ENCODE measurements at places on chromosomes 2 and 18. TPM values are rescaled to one million over a fixed set of nuclear protein-coding genes. Genes with fewer than 3 reads are reported as not detected.

Gene OSBPL1A
- 29.9 TPM for polyA plus RNA-seq

GRCh38 chr2:83221258-83221657, 1237.8 kb downstream of the SUCLG1 start:
- DNase-seq: no peak

Gene SNRPD1
- 21.0 TPM for polyA plus RNA-seq

- no peak for DNase-seq
Measured at GRCh38 chr2:23498943-23499342, 114.0 kb downstream of the KLHL29 start.

DNA sequence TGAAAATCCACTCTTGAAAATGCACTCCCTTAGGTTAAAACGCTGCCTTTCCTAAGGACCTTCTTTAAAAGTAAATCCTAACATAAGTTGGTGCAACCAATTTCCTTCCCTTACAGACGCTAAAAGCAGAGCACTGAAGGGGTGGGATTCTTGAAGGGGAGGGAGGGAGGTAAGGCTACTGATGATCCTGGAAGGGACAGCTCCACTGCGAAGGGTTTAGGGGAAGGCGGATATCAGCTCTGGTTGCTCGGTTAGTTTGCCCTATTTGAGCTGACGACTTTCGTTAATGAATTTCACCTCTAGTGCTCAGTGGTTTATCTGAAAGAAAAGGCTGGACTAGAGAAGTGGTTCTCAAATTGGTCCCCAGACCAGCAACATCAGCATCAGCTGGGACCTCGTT, 49.7 kb upstream of the SIGLEC15 start:
- DNase-seq: no peak

- no peak for DNase-seq
Measured at GRCh38 chr2:20585710-20586594, 64.9 kb downstream of the HS1BP3 start.

DNA sequence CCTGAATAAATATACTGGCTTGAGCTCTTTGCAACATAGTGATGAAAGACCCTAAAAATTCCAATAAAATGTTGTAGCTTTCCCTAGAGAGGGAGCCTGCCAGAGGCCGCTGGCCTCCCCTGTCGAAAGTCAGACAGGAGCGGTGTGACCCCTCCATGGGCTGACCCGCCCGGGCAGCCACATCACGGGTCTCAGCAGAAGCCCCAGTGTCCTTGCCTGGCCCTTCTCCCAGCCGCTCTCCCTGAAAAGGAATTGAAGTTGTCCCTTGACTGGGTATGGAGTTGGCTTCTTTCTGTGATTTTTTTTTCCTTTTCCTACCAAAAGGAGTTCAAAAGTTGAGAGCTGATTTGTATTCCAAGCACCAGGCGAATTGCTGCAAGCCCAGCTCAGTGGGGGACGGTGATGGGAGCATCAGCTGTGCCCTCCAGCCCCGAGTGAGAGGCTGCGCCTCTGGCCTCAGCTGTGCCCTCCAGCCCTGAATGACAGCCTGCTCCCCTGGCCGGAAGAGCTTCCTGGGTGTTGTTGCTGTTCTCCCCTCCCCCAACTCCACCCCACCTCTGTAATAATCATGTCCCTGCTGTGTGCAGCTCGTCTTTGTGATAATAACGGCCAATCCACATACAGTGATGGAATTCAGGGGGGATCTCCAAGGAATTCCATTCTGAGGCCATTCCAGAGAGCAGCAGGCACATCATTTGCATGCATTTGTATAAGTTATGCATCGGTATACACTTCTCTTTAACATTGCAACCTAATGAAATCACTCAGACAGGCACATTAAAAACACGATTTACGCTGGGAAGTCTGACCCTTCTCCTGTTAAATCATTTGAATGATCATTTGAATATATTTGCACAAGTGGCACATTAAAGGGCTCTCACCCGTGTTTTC, 501.0 kb downstream of the EIPR1 start:
- DNase-seq: no peak

DNA sequence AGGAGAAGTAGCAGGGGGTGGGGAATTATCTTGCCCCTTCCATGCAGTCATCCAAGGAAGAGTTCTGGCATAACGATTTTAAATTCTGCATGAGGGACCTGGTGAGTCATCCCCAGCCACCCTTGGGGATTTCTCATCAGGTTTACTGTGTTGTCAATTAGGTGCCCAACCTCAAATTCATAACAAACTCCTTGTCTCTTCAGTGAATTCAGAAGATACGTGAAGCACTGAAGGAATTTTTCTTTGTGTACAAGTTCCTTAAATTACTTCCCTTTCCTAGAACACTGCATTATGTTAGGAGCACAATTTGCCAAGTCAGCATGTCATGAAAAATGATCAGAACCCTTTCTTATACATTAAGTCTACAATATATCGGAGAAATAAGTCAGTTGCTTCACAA, 70.8 kb upstream of the NOSTRIN start:
- DNase-seq: no peak

DNA sequence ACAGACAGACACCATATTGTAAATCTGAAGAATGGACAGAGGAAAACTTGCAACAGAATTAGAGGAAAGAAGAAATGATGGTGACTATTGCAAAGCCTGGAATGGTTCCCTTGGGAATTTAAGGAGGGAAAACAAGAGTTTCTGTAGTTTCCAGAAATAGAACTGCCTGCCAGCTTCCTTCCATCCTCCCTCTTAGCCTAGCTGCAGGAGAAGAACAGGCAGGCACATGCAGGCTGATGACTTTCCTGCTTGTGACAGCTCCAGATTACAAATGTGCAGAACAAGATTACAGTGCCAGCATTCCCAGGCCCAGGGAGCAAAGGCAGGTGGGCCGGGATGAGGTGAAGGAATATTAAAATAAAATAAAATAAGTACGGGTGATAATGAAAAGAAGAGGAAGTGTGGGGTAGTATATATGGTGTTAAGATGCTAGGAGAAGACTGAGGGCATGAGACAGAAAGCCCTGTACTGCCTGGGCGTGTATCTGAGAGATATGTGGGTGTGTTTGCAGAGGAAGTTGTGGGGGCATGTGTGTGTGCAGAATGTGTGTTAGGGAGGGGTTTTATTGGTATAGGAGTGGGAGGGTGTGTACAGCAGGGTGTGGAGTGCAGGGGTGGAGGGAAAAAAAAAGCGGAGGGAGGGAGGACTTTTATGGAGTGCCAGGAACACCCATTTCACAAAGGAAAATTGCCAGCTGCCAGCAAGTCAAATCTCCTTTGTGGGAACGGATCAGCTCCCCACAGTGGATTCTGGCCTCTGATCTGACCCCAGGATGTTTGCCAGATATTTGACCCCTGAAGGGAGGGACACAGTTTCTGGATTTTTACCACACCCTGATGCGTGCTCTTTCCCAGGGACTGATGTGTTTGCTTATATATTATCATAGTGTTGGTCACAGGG, 43.9 kb upstream of the NEMP2 start:
- DNase-seq: peak; percentile 65
